Cardiac muscle cell (in vitro differentiated cells and primary cell): ENCODE measurements at places on chromosomes 6 and 20.
A peak's percentile ranks its signal among the peaks of the same experiment; 100 is the strongest.

GRCh38 chr6:36934901-36935300, 19.6 kb upstream of the PI16 start:
- no peak for DNase-seq
- no peaks in the 10 kb centered on the region for H3K4me1 ChIP-seq
- H3K36me3 ChIP-seq, result no peaks in the 10 kb centered on the region
- H3K27me3 ChIP-seq, result no peaks in the 10 kb centered on the region
- no peak overlapping the region for H3K27ac ChIP-seq

- H3K36me3 ChIP-seq, result no peaks in the 10 kb centered on the region
- H3K27ac ChIP-seq, result no peak overlapping the region
- DNase-seq, result peak; percentile 11
- peaks cover 3% of the 10 kb centered on the region for H3K4me1 ChIP-seq
Measured at GRCh38 chr20:13533946-13534345, 104.8 kb downstream of the TASP1 start.

GRCh38 chr20:15603978-15604805, 969.1 kb downstream of the KIF16B start:
- DNase-seq, result no peak
- no peak overlapping the region for H3K4me3 ChIP-seq
- no peaks in the 10 kb centered on the region for H3K36me3 ChIP-seq
- no peaks in the 10 kb centered on the region for H3K4me1 ChIP-seq

DNA sequence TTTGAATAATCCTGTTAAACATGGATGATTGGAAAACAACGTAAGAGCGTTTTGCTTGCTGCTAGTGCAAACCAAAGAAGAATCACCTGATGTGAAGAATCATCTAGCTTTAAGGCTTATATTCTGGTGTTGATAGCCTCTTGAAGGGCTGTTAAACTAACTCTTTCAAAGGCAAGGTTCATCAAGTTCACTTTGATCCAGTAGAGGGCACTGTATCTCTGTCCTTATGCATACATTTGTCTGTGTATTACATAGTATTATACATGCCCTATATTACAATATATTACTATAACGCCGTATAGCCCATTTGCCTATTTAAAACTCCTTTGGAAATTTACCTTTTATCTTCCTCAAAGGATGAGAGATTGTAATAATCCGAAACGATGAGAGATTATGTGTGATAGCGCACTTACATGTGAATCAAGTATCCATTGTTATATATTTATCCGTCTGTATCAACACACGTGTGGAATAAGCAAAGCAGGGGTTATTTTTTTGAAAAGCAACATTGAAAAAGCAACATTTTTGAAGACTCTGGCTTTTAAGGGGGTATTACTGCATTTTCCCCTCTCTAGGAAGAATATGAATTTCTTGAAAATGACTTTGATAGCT, 50.8 kb upstream of the NRN1 start:
- no peaks in the 10 kb centered on the region for H3K36me3 ChIP-seq
- no peaks in the 10 kb centered on the region for H3K27me3 ChIP-seq
- H3K4me1 ChIP-seq, result no peaks in the 10 kb centered on the region

- H3K4me3 ChIP-seq, result no peak overlapping the region
- no peaks in the 10 kb centered on the region for H3K27me3 ChIP-seq
- no peaks in the 10 kb centered on the region for H3K36me3 ChIP-seq
- H3K4me1 ChIP-seq, result no peaks in the 10 kb centered on the region
- DNase-seq, result peak; percentile 67
Measured at GRCh38 chr20:48025661-48026060, 240.4 kb upstream of the SULF2 start.

DNA sequence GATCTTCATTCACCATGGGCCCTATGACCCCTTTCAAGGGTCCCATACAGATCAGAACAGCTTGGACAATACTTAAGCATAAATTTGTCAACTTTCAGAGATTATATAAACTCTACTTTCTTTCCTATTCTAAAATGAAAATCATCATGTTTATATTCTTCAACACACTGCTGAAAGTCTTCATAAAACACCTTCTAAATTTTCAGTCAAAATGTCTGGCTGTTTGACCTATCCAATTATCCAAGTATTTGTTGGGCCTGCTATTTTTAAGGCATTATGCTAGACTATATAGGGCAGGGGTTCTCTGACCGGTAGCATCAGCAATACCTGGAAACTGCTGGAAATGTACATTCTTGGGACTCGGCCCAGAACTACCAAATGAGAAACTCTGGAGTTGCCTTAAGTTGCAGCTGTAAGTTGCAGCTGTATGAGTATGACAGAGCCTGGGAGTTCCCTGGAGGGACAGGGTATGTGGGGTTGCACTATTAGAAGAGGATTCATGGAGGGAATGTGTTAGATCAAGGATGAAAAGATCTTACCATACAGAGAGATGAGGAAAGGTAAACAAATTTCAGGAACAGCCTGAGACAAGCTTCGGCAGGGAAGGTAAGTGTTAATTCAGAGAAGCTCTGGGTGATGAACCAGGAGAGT, 293.0 kb downstream of the ADGB start:
- DNase-seq, result no peak
- no peaks in the 10 kb centered on the region for H3K4me1 ChIP-seq
- H3K27me3 ChIP-seq, result no peaks in the 10 kb centered on the region

DNA sequence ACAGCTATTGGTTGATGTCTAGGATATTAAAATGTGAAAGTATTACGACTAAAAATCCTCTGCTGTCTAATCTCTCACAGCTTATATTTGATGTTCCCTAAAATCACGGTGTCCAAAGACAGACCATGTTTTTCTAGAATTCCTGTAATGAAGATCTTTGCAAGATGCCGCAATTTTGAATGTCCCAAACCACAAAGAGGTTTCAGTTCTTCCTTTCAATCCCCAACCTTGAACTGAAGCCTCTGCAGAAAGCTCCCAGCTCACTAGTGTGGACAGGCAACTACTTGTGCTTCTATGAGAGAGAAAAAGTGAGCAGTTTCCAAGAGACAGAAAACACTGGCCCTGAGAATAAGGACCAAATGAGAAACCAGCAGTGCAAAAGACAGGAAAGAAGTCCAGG, 370.1 kb downstream of the FOXA2 start:
- no peak overlapping the region for H3K27ac ChIP-seq
- H3K4me3 ChIP-seq, result no peak overlapping the region
- H3K36me3 ChIP-seq, result no peaks in the 10 kb centered on the region
- no peak for DNase-seq
- H3K27me3 ChIP-seq, result peaks cover 4% of the 10 kb centered on the region

GRCh38 chr6:134921721-134922261, 28.1 kb downstream of the ALDH8A1 start:
- H3K36me3 ChIP-seq, result no peaks in the 10 kb centered on the region

- no peak for DNase-seq
- no peaks in the 10 kb centered on the region for H3K36me3 ChIP-seq
- H3K4me3 ChIP-seq, result peak overlapping the region; percentile 6
- peak overlapping the region; percentile 98 for H3K27ac ChIP-seq
Measured at GRCh38 chr20:47350691-47351545, 5.6 kb downstream of the ZMYND8 start.

DNA sequence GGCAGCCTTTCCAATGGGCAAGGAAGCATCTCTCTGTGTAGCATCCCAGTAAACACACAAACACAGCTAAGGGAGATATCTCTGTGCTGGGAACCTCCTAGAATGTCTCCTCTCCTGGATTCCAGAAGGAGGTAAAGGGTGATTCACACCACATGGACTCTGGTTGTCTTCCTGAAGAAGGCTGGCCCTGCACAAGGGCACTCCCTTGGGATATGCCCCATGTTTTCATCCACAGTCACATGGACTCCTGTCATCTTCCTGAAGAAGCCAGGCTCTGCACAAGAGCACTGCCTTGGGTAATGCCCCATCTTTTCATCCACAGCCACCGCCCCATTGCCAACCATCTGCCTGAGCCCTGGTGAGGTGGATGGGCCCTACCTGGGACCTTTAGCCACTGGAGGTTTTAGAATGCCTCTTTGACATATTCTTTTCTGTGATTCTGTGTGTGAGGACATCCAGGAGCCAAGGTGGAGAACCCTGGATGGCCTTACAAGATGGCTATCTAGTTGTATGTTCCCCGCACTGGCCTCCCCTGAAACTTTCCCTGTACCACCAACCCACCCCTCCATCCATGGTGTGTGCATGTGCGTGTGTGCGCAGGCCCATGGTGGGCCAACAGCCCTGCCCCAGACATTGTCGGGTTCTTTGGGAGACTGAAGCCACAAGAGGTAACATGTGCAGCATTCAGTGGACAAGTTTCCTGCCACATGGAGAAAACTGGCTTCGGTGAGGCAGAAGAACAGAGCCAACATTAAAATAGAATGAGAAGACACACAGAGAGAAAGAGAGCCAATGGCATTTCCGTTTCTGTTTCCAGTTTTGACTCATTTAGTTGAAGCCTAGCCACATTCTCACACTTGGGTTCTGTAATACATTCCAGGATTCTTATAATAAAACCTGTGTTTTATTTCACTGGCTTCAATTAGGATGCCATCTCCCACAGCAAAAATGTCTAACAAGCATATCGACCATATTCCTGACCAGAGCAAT, 110.2 kb upstream of the CST7 start:
- H3K27ac ChIP-seq, result no peak overlapping the region
- H3K4me1 ChIP-seq, result peaks cover 10% of the 10 kb centered on the region
- DNase-seq, result peak; percentile 26
- H3K27me3 ChIP-seq, result no peaks in the 10 kb centered on the region
- H3K4me3 ChIP-seq, result no peak overlapping the region

GRCh38 chr6:11854408-11855165, 76.0 kb upstream of the ADTRP start:
- peak; percentile 55 for DNase-seq
- no peaks in the 10 kb centered on the region for H3K27me3 ChIP-seq
- no peaks in the 10 kb centered on the region for H3K4me1 ChIP-seq
- H3K27ac ChIP-seq, result no peak overlapping the region
- no peaks in the 10 kb centered on the region for H3K36me3 ChIP-seq

GRCh38 chr6:119339941-119340456, 9.6 kb downstream of the MAN1A1 start:
- no peak overlapping the region for H3K4me3 ChIP-seq
- H3K27ac ChIP-seq, result no peak overlapping the region
- H3K36me3 ChIP-seq, result no peaks in the 10 kb centered on the region
- no peak for DNase-seq

- H3K36me3 ChIP-seq, result no peaks in the 10 kb centered on the region
- H3K27me3 ChIP-seq, result peaks cover 100% of the 10 kb centered on the region
- H3K4me3 ChIP-seq, result no peak overlapping the region
- DNase-seq, result no peak
- no peak overlapping the region for H3K27ac ChIP-seq
Measured at GRCh38 chr6:75203721-75204120, 2.1 kb downstream of the COL12A1 start.

DNA sequence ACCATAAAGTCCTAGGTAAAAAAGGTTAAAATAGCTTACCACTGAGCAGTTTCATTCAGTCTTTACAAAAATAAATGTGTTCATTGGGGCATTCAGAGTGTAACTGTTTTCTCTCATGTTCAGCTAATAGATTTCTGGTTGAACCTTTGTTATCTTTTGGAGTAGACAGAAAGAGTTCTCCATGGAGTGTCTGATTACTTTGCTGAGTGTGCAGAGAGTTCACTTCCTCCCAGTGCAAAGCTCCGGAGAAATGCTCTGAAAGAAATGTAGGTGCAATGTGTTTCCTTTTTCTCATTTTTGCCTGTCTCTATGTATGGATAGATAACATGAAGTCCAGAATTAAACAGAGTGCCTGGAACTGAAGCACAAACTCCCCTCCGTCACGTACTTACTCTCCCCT, 52.6 kb downstream of the JAG1 start:
- H3K4me1 ChIP-seq, result peaks cover 21% of the 10 kb centered on the region
- no peaks in the 10 kb centered on the region for H3K36me3 ChIP-seq
- no peak for DNase-seq
- no peaks in the 10 kb centered on the region for H3K27me3 ChIP-seq
- H3K27ac ChIP-seq, result peak overlapping the region; percentile 52

DNA sequence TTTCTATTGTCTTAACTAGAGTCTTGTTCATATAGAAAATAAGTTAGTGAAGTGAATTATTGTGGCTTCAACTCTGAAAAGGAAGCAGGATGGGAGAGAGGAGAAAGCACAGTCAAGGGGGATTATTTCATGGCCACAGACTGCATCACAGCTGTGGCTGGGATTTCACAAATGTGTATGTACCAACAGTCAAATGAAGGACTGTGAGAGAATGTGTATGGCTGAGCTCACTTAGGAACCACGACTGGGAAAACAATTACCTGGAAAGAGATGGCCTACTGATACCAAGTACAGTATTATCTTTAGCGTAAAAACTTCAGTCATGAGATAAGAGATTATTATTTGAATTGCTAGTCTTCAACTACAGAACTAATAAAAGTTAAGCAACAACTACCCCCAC, 54.9 kb downstream of the SESN1 start:
- H3K4me1 ChIP-seq, result peaks cover 7% of the 10 kb centered on the region
- DNase-seq, result peak; percentile 22
- H3K36me3 ChIP-seq, result no peaks in the 10 kb centered on the region
- H3K27me3 ChIP-seq, result no peaks in the 10 kb centered on the region
- H3K27ac ChIP-seq, result peak overlapping the region; percentile 1

GRCh38 chr6:34182751-34183531, 37.1 kb upstream of the GRM4 start:
- DNase-seq, result no peak
- no peaks in the 10 kb centered on the region for H3K27me3 ChIP-seq
- H3K4me1 ChIP-seq, result no peaks in the 10 kb centered on the region
- H3K4me3 ChIP-seq, result no peak overlapping the region
- H3K27ac ChIP-seq, result no peak overlapping the region

DNA sequence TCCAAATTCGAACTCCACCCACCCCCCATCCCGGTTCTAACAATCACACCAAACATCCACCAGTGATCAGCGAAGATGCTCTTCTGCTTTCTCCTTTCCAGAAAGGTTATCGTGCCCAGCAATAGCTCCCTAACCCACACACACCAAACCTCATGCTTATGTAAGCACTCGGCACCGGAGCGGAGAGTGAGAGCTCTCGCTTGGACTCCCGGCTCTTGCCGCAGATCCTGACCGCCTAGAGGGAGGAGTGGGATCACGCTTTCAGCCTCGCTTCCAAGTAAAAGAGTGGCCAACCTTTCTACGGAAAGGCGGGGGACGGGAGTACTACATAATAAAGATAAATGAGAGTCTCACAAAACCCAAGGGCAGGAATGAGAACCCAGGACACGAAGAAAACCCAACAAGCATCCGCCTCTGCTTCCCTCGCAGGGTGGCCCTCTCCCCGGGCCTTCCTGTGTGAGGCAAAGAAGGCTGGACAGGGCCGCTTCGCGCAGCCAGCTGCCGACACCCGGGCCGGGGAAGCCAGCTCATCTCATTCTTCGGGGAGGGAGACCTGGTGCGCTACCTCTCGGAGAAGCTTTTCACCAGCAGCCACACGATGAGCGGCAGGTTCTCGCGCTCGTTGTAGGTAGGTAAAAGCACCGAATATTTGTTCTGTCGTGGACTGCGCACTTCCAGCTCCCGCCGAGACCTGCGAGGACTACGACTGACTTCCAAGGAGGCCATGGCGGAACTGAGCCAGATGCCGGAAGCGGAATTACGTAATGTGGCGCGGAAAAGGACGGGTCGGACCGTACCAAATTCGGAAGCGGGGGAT, at the start of gene DPM1:
TSS of gene DPM1 (minus strand) at position 735 of the 817 bp plus-strand sequence. CDS start at position 726, 9 bp downstream.
- DNase-seq, result peak; percentile 93
- H3K4me3 ChIP-seq, result peak within 1 kb of the TSS; percentile 93
- H3K36me3 ChIP-seq, result peaks cover 29% of the 10 kb centered on the region
- H3K27me3 ChIP-seq, result no peaks in the 10 kb centered on the region
- H3K27ac ChIP-seq, result peak within 1 kb of the TSS; percentile 94
- peaks cover 24% of the 10 kb centered on the region for H3K4me1 ChIP-seq
